CD4-positive, alpha-beta T cell treated with Interleukin-4 for 1 hour (primary cell): ENCODE measurements at places on chromosomes 4 and X.
A peak's percentile ranks its signal among the peaks of the same experiment; 100 is the strongest.

GRCh38 chr4:6298035-6298434, 28.4 kb downstream of the WFS1 start:
- no peak for DNase-seq

- no peak for DNase-seq
Observed at GRCh38 chrX:9710332-9710731, 55.3 kb downstream of the GPR143 start.

- no peak for DNase-seq
Observed at GRCh38 chrX:136168929-136169735, 21.8 kb downstream of the FHL1 start.

- DNase-seq, result peak; percentile 50
Observed at GRCh38 chr4:82430964-82431745, 765 bp downstream of the ENOPH1 start.

- no peak for DNase-seq
Observed at GRCh38 chr4:41533680-41534079, 4.3 kb upstream of the LIMCH1 start.

DNA sequence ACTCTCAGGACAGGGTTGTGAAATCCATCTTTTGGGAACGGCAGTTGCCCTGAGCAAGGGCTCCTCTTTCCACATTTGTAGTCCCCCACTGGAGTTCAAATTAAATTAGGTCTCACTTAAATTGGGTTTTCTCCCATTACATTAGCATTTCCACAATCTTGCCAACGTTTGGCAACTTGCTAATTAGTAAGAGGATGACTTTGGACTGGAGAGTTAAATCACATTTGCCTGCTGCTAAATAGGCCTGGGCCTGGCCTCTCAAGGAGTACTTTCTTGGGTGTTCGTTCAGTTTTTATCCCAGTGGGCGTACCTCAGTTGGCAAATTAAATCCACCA, 33.8 kb downstream of the TNIP3 start:
- no peak for DNase-seq

- DNase-seq, result no peak
Observed at GRCh38 chr4:76055016-76055415, 19.1 kb upstream of the CXCL11 start.

DNA sequence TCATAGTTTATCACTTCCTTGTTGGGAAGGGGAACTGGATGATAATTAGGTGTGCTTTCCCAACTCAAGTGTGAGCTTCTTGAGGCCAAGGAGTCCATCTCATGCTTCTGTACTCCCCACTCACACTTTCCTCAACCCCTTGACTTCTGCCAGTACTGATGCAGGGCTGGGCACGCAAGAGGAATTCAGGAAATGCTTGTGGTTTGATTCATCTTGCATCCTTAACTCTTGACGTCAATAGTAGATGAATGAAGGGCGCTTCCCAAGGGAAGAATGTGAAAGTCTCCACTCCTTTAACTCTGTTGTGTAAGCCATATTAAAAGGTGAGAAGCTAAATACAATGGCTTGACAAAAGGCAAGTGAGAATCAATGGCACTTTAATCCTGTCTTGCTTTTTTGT, 101.8 kb downstream of the AGTR2 start:
- DNase-seq, result no peak

DNA sequence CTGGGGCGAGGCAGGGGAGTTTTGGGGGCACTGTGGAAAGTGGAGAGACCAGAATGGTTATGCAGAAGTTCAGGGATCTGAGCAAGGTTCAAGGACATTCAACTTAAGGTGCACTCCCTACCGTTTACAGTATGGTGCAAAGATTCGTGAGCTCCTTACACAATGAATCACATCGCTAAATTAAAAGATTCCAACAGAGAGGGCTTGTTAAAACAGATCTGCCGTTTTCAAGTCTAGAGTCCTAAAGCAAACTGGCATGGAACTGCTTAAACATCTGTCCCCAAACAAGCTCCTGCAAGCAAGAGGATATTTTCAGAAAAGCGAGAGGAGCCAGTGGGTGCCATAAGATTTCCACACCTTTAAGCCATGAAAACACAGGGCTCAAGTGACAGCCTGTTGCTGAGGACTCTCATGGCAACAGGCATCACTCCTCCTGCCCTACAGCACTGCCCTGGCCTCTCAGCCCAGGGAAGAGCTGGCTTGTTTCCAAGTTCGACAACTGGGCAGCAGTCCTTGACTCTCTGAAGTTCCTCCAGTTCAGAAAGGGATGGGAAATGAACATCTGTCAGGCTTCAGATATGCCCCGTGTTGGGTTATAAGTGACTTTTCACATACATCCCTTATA, 10.0 kb downstream of the FAM184B start:
- no peak for DNase-seq

- DNase-seq, result no peak
Observed at GRCh38 chr4:23374259-23374658, 515.6 kb downstream of the PPARGC1A start.

DNA sequence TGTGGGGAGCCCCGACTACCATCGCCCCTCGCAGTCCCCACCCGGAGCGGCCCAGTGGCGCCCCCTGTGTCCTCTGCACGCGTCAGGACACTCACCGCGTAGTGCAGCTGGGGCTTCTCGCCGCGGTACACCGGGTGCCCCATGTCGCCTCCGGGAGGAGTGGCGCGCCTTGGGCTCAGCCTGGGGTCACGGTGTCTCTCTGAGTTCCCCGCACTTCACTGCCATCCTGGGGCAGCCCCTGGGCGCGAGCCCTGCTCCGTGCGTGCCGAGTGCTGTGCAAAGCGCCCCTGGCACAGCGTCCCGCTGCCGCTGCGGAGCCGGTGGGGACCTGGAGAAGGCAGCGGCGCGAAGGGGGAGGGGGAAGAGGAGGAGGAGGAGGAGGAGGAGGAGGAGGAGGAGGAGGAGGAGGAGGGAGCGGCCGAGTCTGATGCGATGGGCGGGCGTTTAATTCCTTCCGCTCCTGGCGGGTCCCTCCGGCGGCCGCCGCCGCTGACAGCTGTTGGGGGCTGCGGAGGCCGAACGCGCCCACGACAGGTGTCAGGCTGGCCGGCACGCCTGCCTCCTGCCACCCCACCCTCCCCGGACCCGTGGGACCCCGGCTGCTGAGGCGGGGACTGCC, 134.3 kb downstream of the AMELX start:
- DNase-seq, result no peak

- no peak for DNase-seq
Observed at GRCh38 chr4:86100539-86101215, 259.2 kb downstream of the MAPK10 start.

DNA sequence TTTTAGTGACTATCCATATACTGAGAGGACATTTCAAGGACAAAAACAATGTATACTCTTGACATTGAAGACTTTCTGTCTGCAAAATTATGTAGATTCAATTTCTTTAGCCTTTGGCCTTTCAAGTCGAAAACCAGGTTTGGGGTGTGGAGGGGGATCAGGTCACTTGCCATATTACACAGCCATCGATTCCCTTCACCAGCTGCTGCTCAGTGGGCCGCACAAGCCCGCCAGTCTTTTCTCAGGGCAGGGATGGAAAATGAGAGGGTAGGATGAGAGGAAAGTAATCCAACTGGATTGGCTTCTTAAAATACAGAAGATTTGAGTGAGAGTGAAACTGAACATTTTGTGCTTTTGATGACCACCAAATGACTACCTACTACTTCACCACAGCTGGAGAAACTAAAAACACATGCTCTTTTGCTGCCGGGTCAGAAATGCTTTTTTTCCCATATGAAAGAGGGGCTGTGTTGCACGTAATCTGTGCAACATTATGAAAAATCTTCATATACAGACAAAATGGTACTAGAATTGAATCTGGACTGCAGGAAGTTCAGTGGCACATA, 51.4 kb downstream of the FHL1 start:
- no peak for DNase-seq

- DNase-seq, result no peak
Observed at GRCh38 chrX:14194711-14195110, 165.0 kb upstream of the GEMIN8 start.

DNA sequence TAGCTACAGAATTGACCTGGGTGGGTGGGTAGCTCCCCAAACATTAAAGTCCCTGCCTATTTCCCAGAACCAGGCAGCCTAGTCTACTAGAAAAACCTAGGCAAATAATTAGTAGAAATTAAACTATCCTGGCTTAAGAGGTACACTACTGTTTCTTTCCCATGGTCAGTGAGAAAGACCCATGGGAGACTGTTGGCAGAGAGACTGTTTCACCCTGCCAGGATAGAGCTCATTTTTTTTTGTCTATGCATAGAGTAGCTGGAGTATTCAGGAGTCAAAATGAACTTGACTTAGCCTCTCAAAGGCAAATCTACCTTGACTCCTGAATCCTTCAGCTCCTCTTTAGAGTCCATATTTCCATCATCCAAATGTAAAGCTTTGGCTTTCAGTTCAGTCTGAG, 107.0 kb upstream of the AR start:
- DNase-seq, result no peak

GRCh38 chr4:141955696-141956095, 319.3 kb downstream of the IL15 start:
- DNase-seq, result no peak

GRCh38 chrX:104668550-104668949, 102.6 kb downstream of the IL1RAPL2 start:
- DNase-seq, result no peak

- no peak for DNase-seq
Observed at GRCh38 chr4:89572224-89572858, 264.6 kb downstream of the SNCA start.

GRCh38 chrX:49041744-49042580, 1.2 kb downstream of the TFE3 start:
- peak; percentile 27 for DNase-seq

DNA sequence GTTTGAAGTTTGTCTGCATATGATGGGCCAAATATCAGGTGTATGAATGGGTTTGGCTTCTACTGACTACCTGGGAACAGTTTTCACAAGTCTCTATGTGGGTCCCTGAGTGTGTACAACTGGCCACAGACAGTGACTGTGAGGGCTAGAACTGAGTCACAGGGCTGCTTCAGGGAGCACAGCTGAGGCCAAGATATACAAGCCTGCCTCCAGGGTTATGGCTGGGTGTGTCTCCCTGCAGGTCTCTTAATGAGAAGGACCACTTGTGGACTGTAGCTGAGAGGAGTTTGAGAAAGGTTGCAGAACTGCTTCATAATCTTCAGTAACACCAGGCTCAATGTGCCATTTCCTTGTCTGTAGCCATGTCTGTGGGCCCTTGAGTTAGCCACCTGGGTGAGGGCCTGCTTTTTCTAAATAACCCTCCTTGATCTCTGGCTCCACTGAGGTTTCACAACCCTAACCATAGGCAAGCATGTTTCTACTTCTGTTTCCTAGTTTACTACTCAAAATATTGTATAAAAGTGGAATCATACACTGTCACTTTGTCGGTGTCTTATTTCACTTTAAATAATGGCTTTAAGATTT, 81.3 kb downstream of the ZNF732 start:
- no peak for DNase-seq

GRCh38 chr4:92334716-92335350, 31.1 kb downstream of the GRID2 start:
- DNase-seq, result no peak

- DNase-seq, result no peak
Observed at GRCh38 chrX:97168646-97169045, 284.9 kb downstream of the RPA4 start.

DNA sequence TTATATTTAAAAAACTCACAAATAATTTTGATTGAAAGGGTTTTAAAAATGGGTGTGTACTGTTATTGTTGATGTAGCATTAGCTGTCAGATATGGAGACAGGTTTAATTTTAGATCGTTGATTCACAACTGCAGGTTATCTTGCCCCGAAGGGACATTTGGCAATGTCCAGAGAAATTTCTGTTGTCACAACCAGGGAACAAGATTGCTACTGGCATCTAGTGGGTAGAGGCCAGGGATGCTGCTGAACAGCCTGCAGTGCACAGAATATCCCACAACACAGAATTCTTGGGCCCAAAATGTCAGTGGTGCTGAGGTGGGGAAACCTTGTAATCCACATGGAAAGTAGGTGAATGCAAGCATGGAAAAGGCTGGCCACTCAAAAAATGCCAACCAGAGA, 114.9 kb downstream of the MAGEB17 start:
- no peak for DNase-seq

DNA sequence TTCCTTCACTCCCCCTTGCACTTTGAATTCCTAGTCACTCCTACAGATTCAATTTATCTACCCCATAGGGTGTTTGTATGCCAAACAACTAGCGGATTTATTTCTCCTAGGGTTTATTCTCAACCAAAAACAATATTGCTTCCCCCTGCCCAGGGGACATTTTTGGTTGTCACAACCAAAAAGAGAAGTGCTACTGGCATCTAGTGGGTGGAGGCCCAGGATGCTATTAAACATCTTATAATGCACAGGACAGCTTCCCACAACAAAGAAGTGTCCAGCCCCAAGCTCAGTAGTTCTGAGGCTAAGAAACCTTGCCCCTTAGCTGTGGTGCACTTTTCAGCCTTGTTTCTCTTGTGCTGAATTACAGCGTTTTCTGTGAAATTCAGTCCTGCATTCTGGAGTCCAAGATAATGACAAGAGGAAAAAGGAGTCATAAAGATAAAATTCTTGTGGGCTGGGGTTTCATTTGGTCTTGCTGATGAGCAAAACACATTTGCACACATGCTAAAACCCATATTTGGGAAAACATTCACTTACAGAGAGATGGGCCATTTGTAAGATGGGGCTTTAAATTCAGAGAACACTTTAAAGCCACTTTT, 11.2 kb upstream of the SYTL4 start:
- no peak for DNase-seq
